ENCODE measurements at places on chromosomes 2 and 18. TPM values are rescaled to one million over a fixed set of nuclear protein-coding genes. Genes with fewer than 3 reads are reported as not detected.

WNT6 gene
- 0.24 TPM for polyA plus RNA-seq

ABCB11 gene
- 5.3 TPM for polyA plus RNA-seq

UPP2 gene
- polyA plus RNA-seq: 0.04 TPM

TBR1 gene
- polyA plus RNA-seq: 0.01 TPM

SIX3 gene
- not detected for polyA plus RNA-seq

DSG2 gene
- 96.9 TPM for polyA plus RNA-seq

ZAP70 gene
- polyA plus RNA-seq: 5.1 TPM

GPBAR1 gene
- 3.9 TPM for polyA plus RNA-seq

SFT2D3 gene
- polyA plus RNA-seq: not detected

UGT1A8 gene
- not detected for polyA plus RNA-seq

PLEKHH2 gene
- polyA plus RNA-seq: 14.7 TPM

UGT1A10 gene
- polyA plus RNA-seq: 0.06 TPM

TMEM247 gene
- polyA plus RNA-seq: not detected

ADAM23 gene
- 3.3 TPM for polyA plus RNA-seq

FLACC1 gene
- polyA plus RNA-seq: 0.76 TPM

CXCR4 gene
- 17.8 TPM for polyA plus RNA-seq

HADHB gene
- polyA plus RNA-seq: 115 TPM

RAB12 gene
- 27.5 TPM for polyA plus RNA-seq

TMEM37 gene
- polyA plus RNA-seq: 70.7 TPM

ID2 gene
- polyA plus RNA-seq: 449 TPM

Measured in large intestine (tissue), 12 donors.